ENCODE measurements at places on chromosomes 11 and 22.

DNA sequence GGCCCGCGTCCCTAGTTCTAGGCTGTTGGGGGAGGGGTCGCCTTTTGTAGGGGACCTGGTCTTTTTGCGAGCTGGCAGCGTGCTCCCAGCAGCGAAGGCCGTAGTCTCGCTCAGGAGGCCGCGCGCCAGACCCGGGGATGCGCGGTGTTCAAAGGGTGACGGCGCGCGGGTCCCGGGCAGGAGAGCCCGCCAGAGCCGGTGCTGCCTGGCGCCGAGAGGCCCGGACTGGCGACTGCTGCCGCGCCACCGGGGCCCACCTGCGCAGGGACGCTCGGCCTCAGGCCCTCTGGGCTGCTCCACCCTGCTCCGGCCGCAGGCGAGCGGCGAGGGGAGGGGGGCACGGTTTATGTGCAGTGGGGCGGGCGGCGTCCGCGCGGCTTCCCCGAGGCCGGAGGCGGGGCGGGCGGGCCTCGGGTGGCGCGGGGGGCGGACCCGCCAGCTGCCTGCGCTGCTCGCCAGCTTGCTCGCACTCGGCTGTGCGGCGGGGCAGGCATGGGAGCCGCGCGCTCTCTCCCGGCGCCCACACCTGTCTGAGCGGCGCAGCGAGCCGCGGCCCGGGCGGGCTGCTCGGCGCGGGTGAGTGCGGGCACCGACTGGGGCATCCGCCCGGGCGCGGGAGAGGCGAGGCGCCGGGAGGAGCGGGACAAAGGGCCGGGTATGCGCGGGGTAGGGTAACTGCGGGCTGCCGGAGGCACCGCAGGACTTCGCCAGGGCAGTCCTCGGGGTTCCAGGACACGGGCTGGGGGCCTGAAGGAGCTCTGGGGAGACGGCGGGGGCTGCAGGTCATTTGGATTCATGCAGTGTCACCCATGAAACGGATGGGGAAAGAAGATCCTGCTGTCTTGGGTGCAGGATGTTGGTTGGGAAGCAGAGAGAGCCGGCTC lies at the start of gene PRSS23:
Gene PRSS23, plus strand, starts transcription at position 467 of the 884 bp plus-strand sequence. CDS start 7,102 bp downstream, outside the sequence.
- no peak for DNase-seq

- no peak for DNase-seq
These were observed 536.3 kb downstream of the INSC start for GRCh38 chr11:15651033-15651432.

GRCh38 chr11:5225480-5225871 lies 1.4 kb downstream of the HBB start:
- DNase-seq: no peak

DNA sequence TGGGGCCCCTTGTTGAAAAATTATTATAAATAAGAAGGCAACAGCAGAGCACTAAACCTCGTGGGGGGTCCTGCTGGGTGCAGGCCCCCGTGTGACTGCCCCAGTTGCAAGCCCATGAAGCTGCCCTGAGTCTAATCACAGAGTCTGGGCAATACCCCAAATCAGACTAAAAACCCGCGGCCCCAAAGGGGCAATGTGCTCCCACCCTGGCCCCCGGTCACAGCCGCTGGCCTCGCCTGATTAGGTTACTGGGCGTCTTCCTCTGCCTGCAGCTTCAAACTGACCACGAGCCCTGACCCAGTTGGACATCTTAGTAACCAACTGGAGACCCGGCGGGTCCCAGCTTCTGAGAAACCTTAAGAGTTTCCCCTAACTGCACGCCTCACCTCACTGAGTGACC lies 1.6 kb downstream of the CXCR5 start:
- DNase-seq: no peak

GRCh38 chr11:9039198-9039597 lies 35.4 kb upstream of the NRIP3 start:
- DNase-seq: no peak

DNA sequence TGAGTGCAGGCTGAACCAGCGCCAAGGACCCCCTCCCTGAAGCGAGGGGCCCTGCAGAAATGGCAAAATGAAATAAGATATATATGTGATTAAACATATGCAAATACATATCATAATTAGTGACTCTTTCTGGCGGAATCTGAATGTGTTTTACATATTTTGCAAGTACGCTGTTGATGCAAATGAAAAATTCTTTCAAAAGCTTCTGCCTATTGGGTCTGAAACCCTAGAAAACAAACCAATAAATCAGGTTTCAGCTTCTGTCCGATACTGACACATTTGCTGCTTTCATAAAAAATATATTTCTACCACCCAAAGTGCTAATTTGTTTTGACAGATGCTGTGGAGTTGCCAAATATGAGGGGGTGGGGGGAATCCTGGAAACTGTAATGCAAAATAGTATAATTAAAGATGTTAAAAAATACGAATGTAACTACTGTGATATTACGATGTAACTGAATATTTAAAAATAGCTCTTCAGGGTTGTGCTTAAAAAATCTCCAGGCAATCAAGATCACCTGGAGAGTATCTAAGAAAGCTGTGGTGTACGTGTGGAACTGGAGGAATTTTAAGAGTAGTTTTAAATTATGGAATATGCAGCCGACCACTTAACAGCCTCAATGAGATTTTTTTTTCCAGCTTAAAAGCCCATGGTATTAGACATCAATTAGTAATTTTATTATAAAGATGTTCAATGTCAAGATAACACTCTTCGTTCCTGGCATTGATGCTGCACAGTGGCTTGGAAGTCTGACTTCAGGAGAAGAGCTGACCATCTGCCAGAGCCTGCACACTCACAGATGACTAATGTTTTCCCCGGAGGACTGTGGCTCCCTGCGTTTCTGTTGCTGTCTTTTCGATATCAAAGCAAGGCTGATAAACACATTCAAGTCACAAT lies 122.2 kb upstream of the RCN1 start:
- DNase-seq: no peak

- DNase-seq: no peak
These were observed 90.5 kb upstream of the ALX4 start for GRCh38 chr11:44400431-44400830.

- DNase-seq: no peak
These were observed 72.4 kb downstream of the TEAD1 start for GRCh38 chr11:12746593-12747097.

DNA sequence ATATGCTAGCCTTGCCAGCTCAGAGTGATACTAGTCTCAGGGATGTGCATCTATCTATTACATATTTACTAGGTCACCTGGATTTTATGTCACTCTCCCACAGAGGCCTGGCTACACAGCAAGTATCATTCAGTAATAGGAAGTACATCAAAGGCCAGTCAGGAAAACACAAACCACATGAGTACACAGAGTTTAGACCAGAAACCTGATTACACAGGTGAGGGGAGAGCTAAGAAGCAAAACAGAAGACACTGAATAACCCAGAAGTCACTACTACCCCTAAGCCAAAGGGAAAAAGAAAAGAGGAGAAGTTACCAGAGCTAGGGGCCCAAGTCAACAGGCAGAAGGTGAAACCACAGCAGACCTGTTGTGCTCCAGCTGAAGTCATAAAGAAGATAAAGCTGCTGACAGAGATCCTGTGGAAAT lies 13.3 kb downstream of the LPXN start:
- no peak for DNase-seq

GRCh38 chr11:61972672-61973475 lies 5.4 kb upstream of the FTH1 start:
- no peak for DNase-seq

DNA sequence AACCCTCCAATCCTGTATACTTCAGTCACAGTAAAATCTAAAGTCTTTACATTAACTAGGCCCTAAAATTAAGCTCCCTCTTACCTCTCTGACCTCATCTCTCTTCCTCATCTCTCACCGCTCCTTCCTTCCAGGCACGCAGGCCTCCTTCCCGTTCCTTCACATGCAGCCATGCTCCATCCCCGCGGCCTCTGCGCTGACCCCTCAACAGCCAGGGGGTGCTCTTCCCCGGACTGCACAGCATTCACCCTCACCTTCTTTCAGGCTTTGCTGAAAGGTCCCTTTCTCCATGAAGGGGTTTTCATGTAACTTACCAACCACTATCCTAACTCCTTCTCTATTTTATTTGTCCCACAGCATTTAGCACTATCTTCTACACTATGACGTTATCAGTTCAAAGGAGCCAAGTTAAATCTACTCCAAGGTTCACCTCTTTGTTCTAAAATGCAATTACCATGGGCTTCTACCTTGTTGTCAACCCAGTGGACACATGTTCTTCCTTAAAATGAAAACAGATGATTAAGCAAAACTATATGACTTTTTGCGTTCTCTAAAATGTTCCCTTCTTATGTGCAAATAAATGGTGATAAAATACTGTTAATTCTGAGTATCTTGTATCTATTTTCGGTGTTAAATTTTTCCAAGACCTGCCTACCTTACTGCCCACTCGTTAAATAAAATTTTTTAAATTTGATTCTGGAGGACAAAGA lies 57.8 kb upstream of the APOA1 start:
- DNase-seq: no peak

- DNase-seq: no peak
These were observed 252.7 kb downstream of the TMEM135 start for GRCh38 chr11:87290304-87290922.

DNA sequence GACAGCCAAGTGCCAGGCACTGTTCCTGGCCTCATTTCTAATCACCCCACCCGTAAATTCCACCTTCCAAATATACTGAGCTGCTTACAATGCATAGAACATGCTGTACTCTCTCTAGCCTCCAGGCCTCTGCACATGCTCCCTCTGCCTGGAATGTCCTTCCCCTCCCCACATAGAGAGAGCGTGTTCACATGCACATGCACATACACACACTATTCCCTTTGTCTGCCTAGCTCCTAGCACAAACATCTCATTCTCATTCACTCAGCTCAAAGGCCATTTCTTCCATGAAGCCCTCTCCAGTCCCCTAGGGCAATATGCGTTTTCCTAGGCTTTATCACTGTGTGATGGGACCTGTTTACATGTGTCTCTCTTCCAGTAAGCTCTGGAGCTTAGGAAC lies 144.6 kb downstream of the WT1 start:
- no peak for DNase-seq

GRCh38 chr11:68331338-68331947 lies 19.1 kb downstream of the LRP5 start:
- DNase-seq: no peak

DNA sequence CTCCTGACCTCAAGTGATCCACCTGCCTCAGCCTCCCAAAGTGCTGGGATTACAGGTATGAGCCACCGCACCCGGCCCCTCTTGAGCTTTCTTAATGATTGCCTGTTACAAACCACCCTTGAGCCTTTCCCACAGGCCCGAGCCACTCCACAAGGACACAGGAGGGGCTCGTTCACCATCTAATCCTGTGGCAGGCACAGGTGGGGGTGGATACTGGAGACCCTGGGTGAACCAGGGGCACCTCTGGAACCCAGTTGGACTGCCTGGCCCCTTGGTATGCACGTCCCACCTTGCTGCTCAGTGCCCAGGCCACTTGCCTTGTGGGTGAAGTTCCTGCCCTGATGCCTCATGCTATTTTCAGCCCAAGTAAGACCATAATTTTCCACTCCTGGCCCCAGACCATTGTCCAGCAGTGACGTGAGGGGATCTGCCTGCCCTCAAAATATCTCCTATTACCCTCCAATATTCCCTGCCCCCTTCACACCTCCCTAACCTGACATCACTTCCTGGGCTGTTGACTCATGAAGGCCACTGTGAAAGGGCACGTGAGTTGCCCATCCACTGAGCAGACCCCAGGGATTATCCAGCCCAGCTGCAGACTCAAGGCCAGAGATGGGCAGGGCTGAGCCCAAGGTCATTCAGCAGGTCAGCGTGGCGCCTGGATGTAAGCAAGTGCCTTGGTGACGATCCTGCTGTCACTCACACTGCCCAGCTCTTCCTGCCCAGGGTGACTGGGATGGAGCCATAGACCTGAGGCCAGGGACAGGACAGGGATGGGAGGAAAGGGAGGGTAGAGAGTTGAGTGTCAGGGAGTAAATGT lies 19.6 kb downstream of the P2RY2 start:
- no peak for DNase-seq

GRCh38 chr11:41289408-41289807 lies 170.0 kb downstream of the LRRC4C start:
- no peak for DNase-seq

DNA sequence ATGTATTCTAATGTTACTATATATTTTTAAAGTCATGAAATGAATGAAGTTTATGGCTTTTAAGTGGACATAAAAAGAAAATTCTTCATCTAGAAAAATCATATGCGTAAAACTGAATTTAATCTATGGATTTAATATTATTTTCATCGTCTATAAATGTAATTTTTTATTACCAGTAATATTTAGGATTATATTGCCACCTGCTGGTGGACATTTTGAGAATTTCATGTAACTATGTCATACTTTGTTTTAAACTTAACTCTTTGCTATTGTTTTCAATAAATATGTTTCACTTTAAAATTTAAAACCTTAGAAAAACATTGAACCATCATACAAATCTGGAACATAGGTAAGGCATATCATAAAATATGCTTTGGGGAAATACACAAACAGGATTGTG lies 66.5 kb upstream of the CEP126 start:
- no peak for DNase-seq

- DNase-seq: no peak
These were observed 132.1 kb downstream of the RAB38 start for GRCh38 chr11:88043149-88043548.

DNA sequence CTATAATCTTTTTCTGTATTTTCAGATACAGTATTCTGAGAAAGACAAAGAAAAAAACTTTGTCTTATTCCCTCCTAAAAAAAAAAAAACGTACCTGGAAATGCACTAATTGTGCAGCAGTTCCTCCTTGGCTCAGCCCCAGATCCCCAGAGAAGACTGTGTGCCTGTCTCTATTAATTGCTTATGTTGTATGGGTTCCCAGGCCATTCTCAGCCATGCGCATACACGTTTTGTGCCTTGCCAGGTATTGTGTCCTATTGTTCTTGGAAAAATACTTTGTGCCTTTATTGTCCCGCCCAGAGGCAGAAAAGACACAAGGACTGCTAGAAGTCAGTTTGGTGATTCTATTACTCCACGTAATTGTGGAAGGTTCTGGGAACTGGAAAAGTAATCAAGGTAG lies 91.2 kb downstream of the PIWIL4 start:
- no peak for DNase-seq

GRCh38 chr11:86211619-86212018 lies 32.9 kb upstream of the EED start:
- DNase-seq: no peak

DNA sequence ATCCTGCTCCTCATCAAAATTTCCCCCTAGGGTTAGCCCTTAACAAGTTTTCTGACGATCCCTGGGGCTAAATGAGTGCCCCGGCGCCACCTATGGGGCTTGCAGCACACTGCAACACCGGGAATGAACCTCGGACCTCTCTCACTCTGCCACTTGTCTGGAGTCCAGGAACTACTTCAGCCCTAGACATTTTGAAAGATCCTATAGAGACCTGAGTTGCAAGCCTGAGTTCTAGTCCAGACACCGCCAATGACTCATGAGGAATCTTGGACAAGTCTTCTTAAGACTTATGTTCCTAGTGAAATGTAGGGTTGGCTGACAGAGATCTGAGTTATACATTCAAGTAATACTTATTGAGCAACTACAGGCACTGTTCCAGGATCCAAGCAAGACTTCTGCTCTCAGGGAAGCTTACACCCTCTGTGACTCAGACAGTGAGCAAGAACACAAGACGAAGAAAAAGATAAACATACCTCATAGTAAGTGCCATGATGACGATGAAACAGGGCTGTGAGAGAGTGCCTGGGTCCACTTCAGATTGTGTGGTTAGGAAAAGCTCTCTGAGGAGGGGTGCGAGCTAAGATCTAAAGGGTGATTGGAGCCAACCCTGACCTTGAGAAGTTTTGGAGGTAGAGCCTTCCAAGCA lies 10.2 kb upstream of the STK33 start:
- peak; percentile 40 for DNase-seq

- DNase-seq: no peak
These were observed 519.5 kb upstream of the LRRC4C start for GRCh38 chr11:41978945-41979344.
